ENCODE measurements at places on chromosomes 2 and 18. TPM values are rescaled to one million over a fixed set of nuclear protein-coding genes. Genes with fewer than 3 reads are reported as not detected.
A peak's percentile ranks its signal among the peaks of the same experiment; 100 is the strongest.

The HMSD gene
- 4.5 TPM for total RNA-seq

DNA sequence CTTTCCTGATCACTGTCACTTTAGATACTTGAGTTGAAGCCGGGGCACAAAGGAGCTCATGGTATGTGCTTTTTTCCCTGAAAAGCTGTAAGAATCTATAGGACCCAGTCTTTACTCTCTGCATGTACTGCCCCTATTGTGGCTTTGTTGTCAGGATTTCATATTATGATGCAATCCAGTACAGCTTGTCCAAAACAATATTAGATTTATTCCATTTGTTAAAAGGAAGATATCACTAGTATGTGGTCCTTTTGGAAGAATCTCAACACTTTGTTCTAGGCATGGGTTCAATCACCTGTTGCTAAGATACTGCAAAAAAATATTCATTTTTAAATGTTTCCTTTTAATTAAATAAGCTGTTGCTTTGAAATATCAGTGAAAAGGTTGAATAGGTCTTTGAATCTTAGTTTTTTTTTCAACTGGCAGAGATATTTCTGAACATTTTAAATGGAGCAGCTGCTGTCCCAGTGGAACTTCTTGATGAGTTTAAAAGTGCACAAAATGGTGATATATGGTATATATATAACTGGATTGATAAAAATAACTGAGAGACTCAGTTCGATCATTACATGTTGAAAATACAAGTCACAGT is 256.6 kb upstream of the NT5C1B start:
- DNase-seq = no peak
- no peak overlapping the region for H3K27ac ChIP-seq

GRCh38 chr2:117785740-117786139 is 28.8 kb upstream of the DDX18 start:
- no peaks in the 10 kb centered on the region for H3K4me1 ChIP-seq
- DNase-seq = no peak
- H3K27ac ChIP-seq = no peak overlapping the region
- no peaks in the 10 kb centered on the region for H3K36me3 ChIP-seq
- no peaks in the 10 kb centered on the region for H3K27me3 ChIP-seq

The LYPD1 gene
- 33.9 TPM for total RNA-seq

The OTOS gene
- not detected for total RNA-seq

- H3K4me3 ChIP-seq = no peak overlapping the region
- DNase-seq = no peak
- H3K27me3 ChIP-seq = no peaks in the 10 kb centered on the region
- no peaks in the 10 kb centered on the region for H3K4me1 ChIP-seq
- H3K36me3 ChIP-seq = peaks cover 16% of the 10 kb centered on the region
These were observed 4.9 kb downstream of the STPG4 start for GRCh38 chr2:47150175-47150574.

DNA sequence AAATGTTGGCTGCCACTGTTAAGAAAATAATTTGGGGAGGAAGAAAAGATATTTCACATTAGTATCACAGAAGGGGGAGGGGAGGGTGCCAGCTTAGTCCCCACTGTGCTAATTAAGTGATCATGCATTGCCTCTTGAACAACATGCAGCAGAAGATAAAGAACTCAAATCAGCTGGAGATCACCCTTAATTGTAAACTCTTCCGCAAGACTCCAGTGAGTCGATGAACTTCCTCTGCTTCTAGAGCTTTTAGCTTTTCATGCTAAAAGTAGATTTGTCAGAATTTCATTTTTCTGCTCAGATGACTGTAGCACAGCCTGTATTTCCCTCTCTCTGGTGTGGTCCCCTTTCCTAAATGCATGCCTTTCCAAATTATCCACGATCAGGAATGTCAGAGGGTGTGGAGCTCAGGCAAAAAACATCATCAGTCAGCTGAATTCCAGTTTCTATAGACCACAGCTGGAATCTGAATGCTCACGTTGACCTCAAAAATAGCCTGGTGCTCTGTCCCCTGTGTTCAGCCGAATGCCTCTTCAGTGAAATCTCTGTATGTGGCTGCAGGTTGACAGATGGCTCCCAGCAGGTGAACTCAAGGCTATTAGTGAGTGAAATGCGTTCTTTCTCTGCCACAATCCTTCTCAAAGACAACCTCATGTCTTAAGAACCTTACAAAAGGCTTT is 156.8 kb upstream of the UNC80 start:
- H3K4me1 ChIP-seq = peaks cover 12% of the 10 kb centered on the region
- no peak for DNase-seq
- H3K36me3 ChIP-seq = peaks cover 6% of the 10 kb centered on the region
- peak overlapping the region; percentile 24 for H3K4me3 ChIP-seq
- H3K27ac ChIP-seq = peak overlapping the region; percentile 55
- no peaks in the 10 kb centered on the region for H3K27me3 ChIP-seq

The TTL gene
- 58.6 TPM for total RNA-seq

The CAPN14 gene
- total RNA-seq = 0.12 TPM

GRCh38 chr2:2739231-2739795 is 408.2 kb upstream of the MYT1L start:
- H3K27me3 ChIP-seq = peaks cover 13% of the 10 kb centered on the region
- H3K27ac ChIP-seq = no peak overlapping the region
- no peak for DNase-seq
- H3K4me3 ChIP-seq = no peak overlapping the region
- peaks cover 24% of the 10 kb centered on the region for H3K4me1 ChIP-seq

The TUBA3E gene
- total RNA-seq = not detected

GRCh38 chr2:230976671-230977171 is 19.2 kb upstream of the SPATA3 start:
- no peak overlapping the region for H3K27ac ChIP-seq
- peaks cover 9% of the 10 kb centered on the region for H3K4me1 ChIP-seq
- H3K36me3 ChIP-seq = no peaks in the 10 kb centered on the region
- DNase-seq = no peak
- H3K27me3 ChIP-seq = peaks cover 7% of the 10 kb centered on the region
- H3K4me3 ChIP-seq = no peak overlapping the region

DNA sequence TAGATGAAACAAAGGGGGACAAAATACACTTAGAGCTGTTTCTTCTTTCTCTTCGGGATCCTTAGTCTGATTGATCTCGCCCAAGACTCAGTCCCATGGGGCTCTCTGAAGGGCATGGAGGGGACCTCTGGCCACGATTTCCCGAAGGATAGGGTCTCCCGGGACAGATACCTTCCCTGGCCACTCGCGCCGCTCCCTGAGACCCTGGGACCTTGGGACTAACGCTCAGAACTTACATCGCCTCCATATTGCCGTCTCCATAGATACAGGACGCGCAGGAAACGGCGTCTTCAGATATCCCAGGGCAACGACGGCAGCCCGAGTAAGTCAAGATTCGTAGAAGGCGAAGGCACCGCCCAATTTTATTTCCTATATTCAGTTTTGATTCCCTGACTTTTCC is at the start of gene CFAP65:
Gene CFAP65, minus strand, starts transcription at position 265 of the 400 bp plus-strand sequence. CDS start 2,468 bp downstream, outside the sequence.
- H3K4me3 ChIP-seq = peak within 1 kb of the TSS; percentile 91
- no peak within 1 kb of the TSS for H3K27ac ChIP-seq
- peaks cover 5% of the 10 kb centered on the region for H3K4me1 ChIP-seq
- DNase-seq = no peak

Data from type B pancreatic cell (in vitro differentiated cells).